ENCODE measurements at places on chromosomes 11 and 22.

GRCh38 chr11:65182258-65183170 lies 786 bp downstream of the CAPN1 start:
- DNase-seq, result no peak

- DNase-seq, result no peak
Observed at GRCh38 chr11:96332126-96332771, 10.7 kb downstream of the MAML2 start.

- DNase-seq, result no peak
Observed at GRCh38 chr11:315051-315481, 1.2 kb downstream of the IFITM1 start.

DNA sequence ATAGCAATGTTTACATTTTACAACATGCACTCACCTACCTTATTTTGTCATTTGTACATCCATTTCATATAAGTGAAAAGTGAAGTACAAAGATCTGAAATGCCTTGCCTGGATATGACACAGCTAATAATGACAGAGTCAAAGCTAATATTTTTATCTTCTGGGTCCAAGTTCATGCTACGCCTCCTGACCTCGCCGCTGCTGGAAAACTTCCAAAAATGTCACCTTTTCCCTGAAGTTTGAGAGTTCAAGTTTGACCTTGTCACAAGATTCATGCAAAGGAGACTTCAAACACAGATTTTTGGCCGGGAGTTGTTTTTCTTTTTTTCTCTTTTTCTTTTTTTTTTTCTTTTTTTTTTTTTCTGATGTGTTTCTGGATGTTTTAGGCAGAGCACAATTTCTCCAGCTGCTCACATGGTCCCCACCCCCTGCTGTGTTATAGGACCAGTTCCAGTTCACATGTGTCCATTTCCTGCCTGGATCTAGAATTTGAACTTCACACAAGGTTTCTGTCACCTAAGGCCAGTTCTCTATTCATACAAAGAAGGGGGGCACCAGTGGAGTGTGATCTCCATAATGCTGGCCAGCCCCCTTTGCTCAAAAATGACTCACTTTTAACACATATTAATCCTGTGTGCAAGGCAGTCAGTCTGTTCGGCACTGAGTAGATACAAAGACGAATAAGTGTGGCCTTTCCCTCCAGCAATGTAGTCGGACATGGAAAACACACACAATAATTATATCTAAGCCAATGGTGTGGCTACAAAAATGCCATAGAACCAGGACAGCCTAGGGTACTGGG lies 546.8 kb downstream of the BUD13 start:
- DNase-seq, result no peak

GRCh38 chr22:46004105-46004866 lies 27.3 kb upstream of the WNT7B start:
- no peak for DNase-seq

- DNase-seq, result no peak
Observed at GRCh38 chr11:70158201-70158600, 44.9 kb upstream of the FADD start.

- DNase-seq, result no peak
Observed at GRCh38 chr11:29751618-29752017, 265.2 kb downstream of the KCNA4 start.

- DNase-seq, result no peak
Observed at GRCh38 chr11:23769214-23769613, 727.6 kb upstream of the LUZP2 start.

DNA sequence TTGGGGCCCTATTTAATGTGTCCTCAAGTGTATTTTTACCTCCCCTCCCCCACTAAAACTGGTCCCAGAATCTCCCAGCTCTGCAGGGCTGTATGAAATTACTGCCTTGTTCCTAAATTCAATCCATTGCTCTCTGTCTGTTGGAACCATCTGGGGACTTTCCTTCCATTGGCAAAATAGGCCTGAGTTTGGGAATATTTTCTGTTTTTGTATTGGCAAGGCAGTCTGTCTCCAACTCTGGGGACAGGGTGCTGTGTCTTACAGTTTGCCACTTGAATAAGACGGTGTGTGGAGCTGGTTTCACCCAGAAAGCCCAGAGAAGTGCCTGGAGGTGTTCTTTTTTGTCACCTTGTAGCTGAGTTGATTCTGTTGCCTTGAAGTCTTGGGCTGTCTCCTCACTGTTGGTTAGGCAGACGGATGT lies 1.3 kb downstream of the PACS1 start:
- DNase-seq, result no peak

- no peak for DNase-seq
Observed at GRCh38 chr22:20425566-20426258, 11.9 kb downstream of the SCARF2 start.

DNA sequence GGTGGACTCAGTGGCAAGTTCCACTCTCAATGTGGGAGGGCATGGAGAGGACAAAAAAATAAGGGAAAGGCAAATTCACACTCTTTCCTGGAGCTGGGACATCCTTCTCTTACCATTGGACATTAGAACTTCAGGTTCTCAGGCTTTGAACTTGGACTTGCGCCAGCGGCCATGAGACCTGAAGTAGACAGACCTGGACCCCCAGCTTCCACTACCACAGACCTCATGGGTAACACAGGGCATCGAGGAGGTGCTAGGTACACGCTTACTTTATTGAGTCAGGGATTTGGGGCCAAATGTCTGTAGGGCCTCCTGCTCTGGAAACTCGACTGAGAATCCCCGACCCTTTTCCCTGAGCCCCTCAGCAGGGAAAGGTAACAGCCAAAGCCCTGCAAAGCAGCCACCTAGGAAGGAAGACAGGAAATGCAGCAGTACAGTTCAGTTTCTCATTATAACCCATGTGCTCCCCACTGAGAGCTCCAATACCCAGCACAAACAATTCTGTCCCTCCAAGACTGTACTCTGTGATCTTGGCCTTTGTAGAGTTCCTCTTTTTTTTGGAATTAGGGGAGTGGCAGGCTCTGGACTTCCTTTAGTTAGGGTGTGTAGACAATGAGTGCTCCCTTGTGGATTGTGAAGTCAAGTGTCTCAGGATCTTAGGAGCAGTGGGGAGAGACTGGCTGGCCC lies 5.7 kb downstream of the CHRNA10 start:
- no peak for DNase-seq

Measured in GM12864 (cell line).